ENCODE measurements at places on chromosomes 4 and X.

DNA sequence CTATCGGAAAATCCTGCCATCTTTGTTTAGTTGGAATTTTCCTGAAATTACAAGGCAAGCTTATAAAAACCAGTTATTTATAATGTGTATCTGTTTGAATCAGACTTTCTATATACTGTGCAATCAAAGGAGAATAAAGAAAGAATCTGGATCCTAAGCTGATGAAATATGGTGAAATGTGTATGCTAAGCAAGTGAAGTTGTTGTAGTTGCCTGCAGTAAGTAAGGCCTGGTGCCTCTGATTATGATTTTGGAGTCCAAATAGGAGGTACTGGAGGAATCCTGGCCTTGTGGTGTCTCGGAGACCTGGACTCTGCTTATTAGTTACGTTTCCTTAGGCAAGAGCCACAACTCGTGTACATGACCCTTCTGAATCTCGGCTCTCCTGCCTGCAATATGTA, 13.1 kb upstream of the FREM3 start:
- no peak for DNase-seq

- DNase-seq: no peak
These were observed 599.0 kb downstream of the RAB28 start for GRCh38 chr4:12884846-12885796.

GRCh38 chrX:131703646-131704045, 159.8 kb downstream of the OR13H1 start:
- DNase-seq: peak; percentile 37

DNA sequence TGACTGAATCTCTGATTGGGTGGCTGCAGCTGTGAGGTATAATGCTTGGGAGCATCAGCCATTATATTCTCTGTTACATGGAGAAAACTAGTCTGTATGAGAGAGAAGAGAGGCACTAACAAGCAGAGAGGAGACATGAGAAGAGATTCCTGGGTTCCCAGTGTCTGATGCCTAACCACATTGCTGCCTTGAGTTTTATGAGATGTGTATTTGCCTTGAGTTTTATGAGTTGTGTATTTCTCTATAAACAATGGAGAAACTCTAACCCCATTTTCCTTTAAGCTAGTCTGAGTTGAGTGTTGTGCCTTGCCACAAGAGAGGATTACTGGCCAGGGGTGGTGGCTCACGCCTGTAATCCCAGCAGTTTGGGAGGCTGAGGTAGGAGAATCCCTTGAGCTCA, 208.1 kb downstream of the BCOR start:
- DNase-seq: no peak
